ENCODE measurements at places on chromosomes 12 and 14. TPM values are rescaled to one million over a fixed set of nuclear protein-coding genes. Genes with fewer than 3 reads are reported as not detected.

DNA sequence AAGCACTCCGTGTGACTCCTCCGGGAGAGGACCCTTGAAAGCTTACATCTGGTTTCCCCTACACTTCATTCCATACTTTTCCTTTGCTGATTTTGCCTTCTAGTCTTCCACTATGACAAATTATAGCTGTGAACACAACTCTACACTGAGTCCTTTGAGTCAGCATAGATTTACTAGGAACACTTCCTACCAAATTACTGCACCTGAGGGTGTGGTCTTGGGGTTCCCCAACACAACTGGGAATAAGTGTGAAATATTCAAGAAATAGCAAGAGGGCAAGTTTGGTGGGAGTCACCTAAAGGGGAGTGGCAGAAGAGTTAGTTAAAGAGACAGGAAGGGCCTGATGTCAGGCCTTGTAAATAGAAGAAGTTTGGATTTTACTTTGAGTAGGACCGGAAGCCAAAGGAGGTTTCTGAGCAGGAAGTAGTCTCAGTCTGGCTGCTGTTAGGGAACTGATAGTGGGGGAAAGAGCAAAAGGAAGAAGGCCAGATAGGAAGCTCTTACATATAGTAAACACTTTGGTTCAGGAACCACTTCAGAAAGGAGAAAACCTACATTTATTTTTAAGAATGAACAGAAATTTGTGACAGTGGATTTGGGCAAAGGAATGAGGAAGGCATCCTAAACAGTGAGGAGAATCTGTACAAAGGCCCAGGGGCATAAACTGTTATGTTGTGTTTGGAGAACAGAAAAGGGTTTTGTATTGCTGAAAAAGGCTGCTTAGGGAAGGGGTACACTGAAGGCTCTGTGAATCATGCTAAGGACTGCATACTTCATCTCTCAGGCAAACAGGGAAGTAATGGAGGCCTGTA, 14.2 kb downstream of the SEL1L start:
- no peak overlapping the region for H3K4me3 ChIP-seq
- H3K4me1 ChIP-seq, result peaks cover 52% of the 10 kb centered on the region
- DNase-seq, result no peak
- H3K36me3 ChIP-seq, result peaks cover 25% of the 10 kb centered on the region

SPRYD3 gene
- 31.9 TPM for total RNA-seq

GRCh38 chr12:125996443-125996842, 931.2 kb downstream of the AACS start:
- no peak overlapping the region for H3K4me3 ChIP-seq
- DNase-seq, result no peak
- H3K4me1 ChIP-seq, result no peaks in the 10 kb centered on the region
- H3K27ac ChIP-seq, result no peak overlapping the region
- H3K36me3 ChIP-seq, result no peaks in the 10 kb centered on the region

NTF3 gene
- 0.95 TPM for total RNA-seq

SDR9C7 gene
- total RNA-seq, result 0.55 TPM

- no peaks in the 10 kb centered on the region for H3K27me3 ChIP-seq
- no peaks in the 10 kb centered on the region for H3K4me1 ChIP-seq
- H3K36me3 ChIP-seq, result no peaks in the 10 kb centered on the region
- H3K27ac ChIP-seq, result no peak overlapping the region
- no peak for DNase-seq
These were observed 1325.1 kb downstream of the SLC16A7 start for GRCh38 chr12:60920841-60921495.

GRCh38 chr14:76204461-76205230, 52.9 kb downstream of the GPATCH2L start:
- H3K27me3 ChIP-seq, result no peaks in the 10 kb centered on the region
- peaks cover 43% of the 10 kb centered on the region for H3K36me3 ChIP-seq
- peaks cover 14% of the 10 kb centered on the region for H3K4me1 ChIP-seq
- peak overlapping the region; percentile 55 for H3K27ac ChIP-seq

DNA sequence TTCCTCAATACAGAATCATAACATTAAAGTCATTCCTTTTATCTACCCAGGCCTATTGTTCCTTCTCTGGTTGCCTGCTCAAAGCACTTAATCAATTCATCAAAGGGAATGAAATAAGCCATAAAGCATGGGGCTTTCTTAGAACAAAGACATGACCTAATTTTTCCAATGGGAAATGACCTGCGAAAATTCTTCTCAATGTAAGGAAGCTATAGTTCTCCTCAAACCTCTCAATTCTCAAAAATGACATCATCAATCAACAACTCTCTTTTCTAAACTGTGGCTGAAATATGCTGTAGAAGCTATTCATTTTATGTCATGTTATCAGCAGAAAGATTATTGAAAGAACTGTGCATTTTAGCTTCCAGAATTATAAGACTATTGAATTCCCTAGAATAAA, 116.0 kb upstream of the PTPRR start:
- H3K27ac ChIP-seq, result no peak overlapping the region
- no peak overlapping the region for H3K4me3 ChIP-seq
- no peaks in the 10 kb centered on the region for H3K27me3 ChIP-seq
- H3K36me3 ChIP-seq, result no peaks in the 10 kb centered on the region
- H3K4me1 ChIP-seq, result no peaks in the 10 kb centered on the region

DNA sequence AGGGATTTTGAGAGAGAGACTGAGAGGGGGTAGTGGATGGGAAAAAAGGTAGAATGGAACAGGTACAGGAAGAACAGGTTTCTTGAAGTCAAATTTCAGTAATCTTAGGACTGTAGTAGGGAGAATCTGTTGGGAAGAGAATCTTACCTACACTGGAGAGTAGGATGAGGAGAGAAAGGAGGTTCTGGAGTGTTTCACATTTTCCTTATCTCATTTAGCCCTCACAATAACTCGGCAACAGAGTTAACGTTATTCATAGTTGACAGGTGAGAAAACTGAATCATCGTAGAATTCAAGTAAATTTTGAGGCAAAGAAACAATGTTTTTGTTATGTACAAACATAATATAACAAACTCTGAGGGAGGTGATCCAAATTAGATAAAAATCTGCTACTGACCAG, 17.2 kb upstream of the STRN3 start:
- DNase-seq, result no peak
- H3K4me3 ChIP-seq, result no peak overlapping the region
- no peaks in the 10 kb centered on the region for H3K4me1 ChIP-seq
- H3K36me3 ChIP-seq, result no peaks in the 10 kb centered on the region
- H3K27ac ChIP-seq, result no peak overlapping the region
- no peaks in the 10 kb centered on the region for H3K27me3 ChIP-seq

DNA sequence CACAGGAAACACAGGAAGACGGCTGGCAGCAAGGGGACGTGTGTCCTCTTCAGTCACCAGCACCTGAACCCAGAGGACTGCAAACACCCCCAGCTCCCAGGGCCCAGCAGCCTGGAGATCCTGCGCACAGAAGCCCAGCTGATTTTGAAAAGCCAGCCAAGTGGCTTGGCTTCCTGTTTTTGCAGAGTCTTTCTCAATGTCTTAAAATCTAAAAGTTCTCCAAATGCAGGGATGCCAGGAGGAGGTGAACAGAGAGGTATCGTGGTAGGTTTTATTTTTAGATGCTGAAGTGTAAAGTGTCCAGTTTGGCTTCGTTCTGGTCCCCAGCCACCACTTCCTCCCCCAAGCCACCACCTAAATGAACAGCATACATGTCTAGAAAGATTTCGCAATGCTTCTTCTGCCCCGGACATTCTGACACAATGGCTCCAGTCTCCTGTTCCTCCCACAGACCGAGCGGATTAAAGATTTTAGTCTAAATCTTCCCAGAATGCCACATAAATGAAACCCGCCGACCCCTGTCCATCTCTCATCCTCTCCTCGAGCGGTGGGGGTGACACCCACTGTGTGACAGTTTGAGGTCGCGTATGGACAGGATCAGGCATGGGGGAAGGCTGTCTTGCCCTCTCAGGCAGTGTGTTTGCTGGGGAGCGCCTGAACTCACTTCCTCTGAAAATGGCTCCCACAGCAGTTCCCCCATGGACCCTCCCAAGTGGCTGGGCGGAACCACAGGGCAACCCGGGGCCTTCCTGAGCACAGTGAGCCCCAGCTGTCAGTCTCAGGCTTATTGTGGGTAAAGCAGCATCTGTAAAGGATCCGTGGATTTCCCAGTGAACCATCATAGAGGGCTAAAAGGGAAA, 41.6 kb downstream of the ITPK1 start:
- no peak overlapping the region for H3K4me3 ChIP-seq
- H3K27ac ChIP-seq, result peak overlapping the region; percentile 58
- H3K4me1 ChIP-seq, result no peaks in the 10 kb centered on the region
- no peaks in the 10 kb centered on the region for H3K27me3 ChIP-seq
- H3K36me3 ChIP-seq, result no peaks in the 10 kb centered on the region

TGM1 gene
- total RNA-seq, result 1.1 TPM

DNA sequence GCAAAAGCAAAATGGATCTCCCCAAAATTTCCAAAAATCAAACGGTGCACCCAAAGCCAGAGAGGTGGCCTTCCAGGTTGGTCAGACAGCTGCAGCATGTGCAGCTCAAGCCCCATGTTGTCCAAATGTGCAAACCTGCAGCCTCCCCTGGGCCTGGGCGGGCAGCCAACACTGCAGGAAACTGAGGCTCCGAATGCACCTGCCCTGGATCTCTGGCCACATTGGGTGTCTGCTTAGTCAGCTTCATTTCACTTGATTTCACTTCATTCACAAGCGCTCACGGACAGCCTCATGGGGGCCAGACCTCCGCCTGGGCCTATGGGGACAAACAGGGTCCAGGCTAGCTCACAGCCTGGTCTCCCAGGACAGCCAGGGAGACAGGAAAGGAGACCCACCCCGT, 59.8 kb downstream of the BCL11B start:
- no peak overlapping the region for H3K27ac ChIP-seq
- H3K4me1 ChIP-seq, result peaks cover 12% of the 10 kb centered on the region
- H3K36me3 ChIP-seq, result no peaks in the 10 kb centered on the region
- no peak for DNase-seq

DNA sequence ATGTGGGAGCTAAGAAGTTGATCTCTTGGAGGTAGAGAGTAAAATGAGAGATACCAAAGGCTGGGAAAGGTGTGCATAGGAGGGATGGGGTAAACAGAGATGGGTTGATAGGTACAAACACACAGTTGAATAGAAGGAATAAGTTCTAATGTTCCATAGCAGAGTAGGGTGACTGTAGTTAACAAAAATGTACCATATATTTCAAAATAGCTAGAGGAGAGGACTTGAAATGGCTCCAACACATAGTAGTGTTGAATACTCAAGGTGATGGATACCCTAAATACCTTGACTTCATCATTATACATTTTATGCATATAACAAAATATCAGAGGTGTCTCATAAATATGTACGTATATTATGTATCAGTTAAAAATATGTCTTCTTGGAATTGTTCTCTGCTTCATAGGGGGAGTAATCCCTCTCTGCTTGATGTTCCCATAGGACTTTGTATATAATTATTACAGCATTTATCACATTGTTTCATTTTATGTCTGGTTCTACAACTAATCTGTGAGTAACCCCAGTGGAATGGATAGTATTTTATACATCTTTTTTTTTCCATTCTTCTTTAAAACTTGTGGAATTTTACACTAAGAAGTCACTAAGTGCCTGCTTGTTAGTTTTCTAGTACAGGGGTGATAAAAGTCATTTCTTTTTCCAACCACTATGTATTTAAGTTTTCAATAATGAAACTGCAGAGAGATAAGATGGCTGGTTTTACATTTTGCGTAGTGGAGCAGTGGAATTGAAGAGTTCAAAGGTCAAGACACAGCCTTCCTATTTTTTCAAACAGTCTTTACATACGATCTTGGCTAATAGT, 1940.0 kb upstream of the SEL1L start:
- H3K36me3 ChIP-seq, result no peaks in the 10 kb centered on the region
- H3K4me1 ChIP-seq, result no peaks in the 10 kb centered on the region
- H3K27ac ChIP-seq, result no peak overlapping the region
- no peak overlapping the region for H3K4me3 ChIP-seq

GRCh38 chr12:103908877-103909276, 21.3 kb upstream of the HSP90B1 start:
- no peaks in the 10 kb centered on the region for H3K27me3 ChIP-seq
- no peak overlapping the region for H3K4me3 ChIP-seq
- no peaks in the 10 kb centered on the region for H3K36me3 ChIP-seq
- H3K4me1 ChIP-seq, result no peaks in the 10 kb centered on the region
- H3K27ac ChIP-seq, result no peak overlapping the region

PTGDR gene
- not detected for total RNA-seq

TUNAR gene
- total RNA-seq, result not detected

DNA sequence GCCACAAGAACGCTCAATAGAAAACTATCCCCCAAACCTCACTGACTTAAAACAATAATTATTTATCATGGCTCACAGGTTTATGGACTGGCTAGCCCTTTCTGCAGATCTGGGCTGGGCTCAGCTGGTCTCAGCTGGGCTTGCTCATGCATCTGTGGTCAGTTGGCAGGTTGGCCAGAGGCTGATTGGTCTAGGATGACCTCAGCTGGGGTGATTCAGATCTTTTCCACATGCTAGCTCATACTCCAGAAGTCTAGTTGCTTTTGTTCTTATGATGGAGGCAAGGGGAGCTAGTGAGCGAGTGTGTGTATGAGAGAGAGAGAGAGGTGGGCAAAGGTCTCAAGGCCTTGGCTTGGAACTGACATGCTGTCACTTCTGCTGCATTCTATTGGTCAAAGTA, 181.2 kb upstream of the NRXN3 start:
- no peaks in the 10 kb centered on the region for H3K36me3 ChIP-seq
- DNase-seq, result no peak
- no peak overlapping the region for H3K4me3 ChIP-seq
- peak overlapping the region; percentile 35 for H3K27ac ChIP-seq
- H3K4me1 ChIP-seq, result no peaks in the 10 kb centered on the region

DNA sequence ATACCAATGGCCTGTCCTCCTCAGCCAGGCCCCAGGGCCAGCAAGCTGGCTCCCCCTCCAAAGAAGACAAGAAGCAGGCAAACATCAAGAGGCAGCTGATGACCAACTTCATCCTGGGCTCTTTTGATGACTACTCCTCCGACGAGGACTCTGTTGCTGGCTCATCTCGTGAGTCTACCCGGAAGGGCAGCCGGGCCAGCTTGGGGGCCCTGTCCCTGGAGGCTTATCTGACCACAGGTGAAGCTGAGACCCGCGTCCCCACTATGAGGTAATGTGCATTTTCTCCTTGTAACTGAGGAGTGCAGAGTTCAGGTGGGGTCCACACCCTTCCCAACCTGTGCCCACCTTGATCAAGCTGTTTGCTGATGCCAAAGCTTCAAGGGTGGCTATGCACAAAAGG, 23.4 kb downstream of the ACACB start:
- H3K4me3 ChIP-seq, result no peak overlapping the region
- H3K4me1 ChIP-seq, result peaks cover 15% of the 10 kb centered on the region
- H3K36me3 ChIP-seq, result peaks cover 14% of the 10 kb centered on the region
- DNase-seq, result peak; percentile 49

LMNTD1 gene
- total RNA-seq, result not detected

GRCh38 chr14:32306549-32306948, 22.5 kb upstream of the AKAP6 start:
- no peaks in the 10 kb centered on the region for H3K4me1 ChIP-seq
- H3K27me3 ChIP-seq, result no peaks in the 10 kb centered on the region
- no peak overlapping the region for H3K27ac ChIP-seq

All from sigmoid colon (tissue), 7 donors.